ENCODE measurements at places on chromosomes 12 and 14.
A peak's percentile ranks its signal among the peaks of the same experiment; 100 is the strongest.

DNA sequence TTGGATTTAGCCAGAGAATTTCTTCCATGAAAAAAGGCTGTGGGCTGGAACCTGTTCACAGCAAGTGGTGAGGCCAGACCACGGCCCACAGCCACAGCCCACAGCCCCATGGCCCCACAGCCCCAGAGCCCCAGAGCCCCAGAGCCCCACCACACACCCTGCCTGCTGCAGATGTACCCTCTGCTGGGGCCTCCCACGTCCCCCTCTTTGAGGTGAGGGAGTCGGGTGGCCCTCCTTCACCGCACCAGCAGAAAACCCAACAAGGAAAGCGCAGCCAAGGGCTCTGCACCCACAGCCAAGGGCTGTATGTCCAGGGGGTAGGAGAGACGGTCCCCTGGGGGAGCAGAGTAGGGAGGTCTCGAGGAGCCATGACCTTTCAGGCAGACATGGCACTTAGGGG, 327.5 kb upstream of the DIO3 start:
- no peak for DNase-seq

GRCh38 chr12:57224973-57225679, 4.4 kb upstream of the SHMT2 start:
- DNase-seq: peak; percentile 69

DNA sequence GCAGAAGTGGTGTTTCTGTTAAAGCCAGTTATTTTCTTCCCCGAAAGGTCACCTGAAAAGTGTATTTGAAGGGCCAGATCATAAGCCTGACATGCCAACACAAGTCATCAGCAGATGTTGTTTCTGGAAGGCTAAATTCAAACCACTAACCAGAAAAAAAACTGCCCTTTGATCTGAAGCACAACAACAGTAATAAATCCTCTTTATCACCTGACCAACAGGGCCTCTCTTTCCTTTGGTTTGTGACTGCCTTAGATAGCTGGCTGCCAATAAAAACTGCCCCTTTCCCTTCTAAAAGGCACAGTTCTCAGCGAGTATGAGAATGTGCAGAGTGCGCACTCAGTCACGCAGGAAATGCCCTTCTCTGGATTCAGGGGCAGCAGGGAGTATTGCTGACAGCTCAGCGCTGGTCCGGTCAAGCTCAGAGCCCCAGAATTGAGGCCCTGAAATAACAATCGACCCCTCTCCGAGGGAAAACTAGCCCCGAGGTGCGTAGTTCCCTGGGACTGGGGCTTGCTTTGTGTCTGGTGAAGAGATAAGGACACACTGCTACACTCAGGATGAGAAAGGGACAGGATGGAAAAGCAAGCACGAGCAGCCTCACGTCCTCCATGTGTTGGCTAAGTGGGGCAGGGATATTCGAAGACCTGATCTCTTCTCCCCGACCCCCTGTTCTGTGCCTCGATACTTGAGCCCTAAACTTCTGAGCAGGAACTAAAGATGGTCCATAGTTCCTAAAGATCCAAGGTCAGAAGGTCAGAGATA, 184.2 kb upstream of the GZMB start:
- DNase-seq: peak; percentile 41

GRCh38 chr14:79242666-79243065, 968.6 kb downstream of the DIO2 start:
- no peak for DNase-seq

DNA sequence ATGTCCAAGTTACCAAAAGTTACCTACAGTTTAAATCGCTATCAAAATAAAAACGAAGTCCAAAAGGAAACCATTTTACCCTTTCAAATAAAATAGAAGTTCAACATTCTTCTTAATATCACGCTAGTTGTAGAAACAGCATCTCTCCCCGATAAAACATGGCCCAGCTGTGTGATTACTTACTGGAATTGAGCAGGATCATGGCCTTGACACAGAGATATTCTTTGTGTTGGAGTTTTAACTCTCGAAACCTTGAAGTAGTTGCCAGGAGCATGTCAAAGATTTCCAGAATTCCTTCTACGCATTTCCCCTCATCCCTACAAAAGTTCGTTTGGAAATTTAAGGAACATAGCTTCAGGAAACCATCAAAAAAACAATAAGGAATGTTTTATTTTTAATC, 44.8 kb downstream of the ESR2 start:
- no peak for DNase-seq

DNA sequence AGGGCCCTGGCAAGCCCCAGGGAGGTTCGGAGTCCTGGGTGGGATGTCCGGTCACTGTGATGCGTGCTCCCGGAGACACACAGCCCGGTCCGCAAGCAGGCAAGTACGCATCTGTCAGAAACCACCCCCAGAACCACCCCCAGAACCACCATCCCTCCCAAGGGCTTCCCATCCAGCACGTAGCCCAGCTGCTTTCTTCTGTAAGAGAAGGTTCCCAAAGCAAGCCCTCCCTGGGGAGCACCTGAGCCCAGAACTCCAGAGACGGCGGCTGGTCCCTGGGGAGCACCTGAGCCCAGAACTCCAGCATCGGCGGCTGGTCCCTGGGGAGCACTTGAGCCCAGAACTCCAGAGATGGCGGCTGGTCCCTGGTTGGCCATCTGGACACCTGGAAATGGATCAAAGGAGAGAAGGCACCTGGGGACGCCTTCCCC, 2.6 kb upstream of the FBRSL1 start:
- no peak for DNase-seq

GRCh38 chr12:54667945-54668344, 19.8 kb upstream of the DCD start:
- DNase-seq: no peak

DNA sequence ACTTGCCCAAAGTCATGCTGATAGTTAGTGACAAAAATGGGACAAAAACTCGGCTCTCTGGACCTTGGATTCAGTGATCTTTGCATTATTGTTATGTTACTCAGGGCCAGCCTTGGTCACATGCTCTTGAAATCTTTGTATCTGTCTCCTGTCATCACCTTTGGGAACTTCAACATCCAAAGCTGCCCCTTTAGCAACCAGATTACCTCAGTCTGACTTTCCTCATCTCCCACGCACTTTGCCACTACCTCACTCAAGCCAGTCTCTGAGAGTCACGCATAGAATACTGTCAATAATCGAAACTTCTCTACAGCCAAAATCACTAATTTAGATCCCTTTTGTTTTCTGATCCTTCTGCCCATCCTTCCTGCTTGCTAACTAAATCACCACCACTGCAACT, 90.8 kb upstream of the DAAM1 start:
- DNase-seq: no peak

GRCh38 chr12:110669193-110669502, 19.8 kb downstream of the HVCN1 start:
- DNase-seq: no peak

DNA sequence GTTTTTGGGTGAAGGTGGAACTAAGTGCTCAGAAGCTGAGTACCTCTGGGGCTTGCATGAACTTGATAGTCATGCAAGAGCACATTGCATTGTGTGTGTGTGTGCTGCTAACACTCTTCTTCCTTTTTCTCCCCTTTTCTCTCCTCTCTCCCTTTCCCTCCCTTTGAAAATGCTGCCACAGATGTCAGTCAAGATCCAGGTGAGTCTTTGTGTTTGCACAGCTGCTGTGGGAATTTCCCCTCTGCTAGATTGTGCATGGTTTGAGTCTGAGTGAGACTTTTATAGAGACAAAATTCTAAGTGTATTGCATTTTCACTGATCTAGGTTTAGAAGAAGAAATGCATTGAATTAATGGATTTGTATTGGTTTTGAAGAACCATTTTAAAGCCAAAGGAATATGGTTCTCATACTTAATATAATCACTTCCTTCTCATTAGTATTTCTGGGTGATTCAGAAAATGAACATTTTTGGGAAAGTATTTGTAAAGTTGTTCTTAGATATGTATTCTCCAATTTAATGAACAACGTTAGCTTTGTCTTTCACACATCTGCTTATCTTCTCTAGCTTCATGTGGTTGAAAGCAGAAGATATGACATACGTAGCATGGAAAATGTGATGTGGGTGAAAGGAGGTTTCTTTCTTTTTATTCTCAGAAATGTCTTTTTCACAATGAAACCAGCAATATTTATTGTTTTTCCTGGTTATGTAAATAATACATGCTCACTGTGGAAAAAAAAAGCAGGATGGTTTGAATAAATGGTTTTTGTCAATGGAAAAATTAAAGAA, 108.5 kb downstream of the NRXN3 start:
- DNase-seq: no peak

DNA sequence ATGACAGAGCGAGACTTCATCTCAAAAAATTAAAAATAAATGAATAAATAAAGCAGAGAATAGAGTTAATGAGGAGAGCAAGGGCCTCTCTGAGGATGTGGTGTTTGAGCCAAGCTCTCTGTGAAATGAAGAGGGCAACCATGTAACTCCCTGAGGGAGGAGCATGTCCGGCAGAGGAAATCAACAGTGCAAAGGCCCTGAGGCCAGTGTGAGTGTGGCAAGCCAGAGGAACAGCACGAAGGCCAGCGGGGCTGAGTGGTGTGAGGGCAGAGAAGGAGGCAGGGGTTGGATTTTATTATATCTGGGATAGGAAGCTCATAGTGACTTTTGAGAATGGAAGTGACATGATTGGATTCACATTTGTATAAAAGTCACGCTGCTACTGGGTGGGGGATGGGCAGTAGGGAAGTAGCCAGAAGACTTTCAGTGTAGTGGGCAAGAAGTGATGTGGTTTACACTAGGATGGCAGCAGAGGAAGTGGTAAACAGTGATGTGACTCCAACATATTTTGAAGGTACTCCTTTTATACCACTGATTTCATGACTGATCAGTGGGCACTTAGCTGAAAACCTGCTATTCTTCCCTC, 10.3 kb upstream of the LRP1-AS start:
- no peak for DNase-seq

DNA sequence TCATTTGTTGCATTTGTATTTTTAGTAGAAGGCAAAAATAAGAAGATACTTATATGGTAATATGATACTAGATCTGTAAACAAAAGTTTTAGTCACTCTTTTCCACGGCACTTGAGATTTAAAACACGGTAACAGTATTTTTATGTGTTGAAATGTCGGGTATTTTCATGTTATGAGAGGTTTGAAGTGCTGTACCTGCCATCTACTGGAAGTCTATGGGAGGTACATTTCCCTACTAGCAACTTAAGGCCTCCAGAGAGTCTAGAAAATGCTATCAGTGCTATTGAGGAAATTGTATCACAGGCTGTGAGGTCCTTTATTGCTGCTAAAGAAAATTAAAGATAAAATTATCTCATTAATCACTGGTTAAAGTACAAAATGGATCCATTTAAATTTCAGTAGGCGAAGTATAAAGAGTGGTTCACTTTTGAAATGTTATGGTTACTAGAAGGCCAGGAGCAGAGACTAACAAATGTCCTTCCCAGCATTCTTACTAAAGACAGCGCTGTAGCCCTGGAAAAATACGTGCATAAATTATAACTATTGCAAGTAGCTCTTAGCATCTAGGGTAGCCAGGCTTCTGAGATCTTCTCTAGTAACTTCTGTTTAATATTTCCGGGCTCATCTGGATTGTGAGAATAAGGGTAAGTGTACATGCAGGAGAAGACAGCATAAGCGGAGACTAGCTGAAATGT, 77.6 kb upstream of the PRKD1 start:
- no peak for DNase-seq

GRCh38 chr12:67477681-67478265, 170.8 kb upstream of the DYRK2 start:
- no peak for DNase-seq

GRCh38 chr12:47825173-47825639, 5.5 kb upstream of the HDAC7 start:
- no peak for DNase-seq

GRCh38 chr12:69105101-69105962, 134.0 kb upstream of the CPSF6 start:
- no peak for DNase-seq

GRCh38 chr14:31060253-31060875, 34.2 kb upstream of the STRN3 start:
- no peak for DNase-seq

Data from transverse colon (tissue), 4 donors.